ENCODE measurements at places on chromosomes 2 and 18. TPM values are rescaled to one million over a fixed set of nuclear protein-coding genes. Genes with fewer than 3 reads are reported as not detected.

The CFAP210 gene
- not detected for total RNA-seq

DNA sequence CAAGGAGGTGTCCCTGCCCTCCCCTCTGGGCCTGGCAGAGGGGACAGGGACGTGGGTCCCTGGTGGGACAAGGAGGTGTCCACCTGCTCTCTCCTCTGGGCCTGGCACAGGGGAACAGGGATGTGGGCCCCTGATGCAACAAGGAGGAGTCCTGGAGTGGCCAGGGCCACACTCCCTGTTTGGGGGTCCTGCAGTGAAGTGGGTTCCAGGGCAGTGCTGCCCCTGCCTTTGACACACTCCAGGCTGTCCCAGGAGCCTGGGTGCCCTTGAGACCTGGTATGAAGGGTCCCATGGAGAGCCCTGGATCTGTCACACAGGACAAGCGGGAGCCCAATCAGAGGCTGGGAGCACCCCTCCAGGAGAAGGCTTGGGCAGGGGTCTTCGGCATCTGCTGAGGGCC lies 75.8 kb upstream of the GPC1 start:
- H3K4me3 ChIP-seq, result no peak overlapping the region
- no peak overlapping the region for H3K27ac ChIP-seq
- no peaks in the 10 kb centered on the region for H3K27me3 ChIP-seq
- no peak for DNase-seq

GRCh38 chr2:1088192-1088860 lies 137.7 kb downstream of the SNTG2 start:
- no peak for DNase-seq
- H3K4me3 ChIP-seq, result no peak overlapping the region
- H3K36me3 ChIP-seq, result no peaks in the 10 kb centered on the region
- H3K27ac ChIP-seq, result no peak overlapping the region
- no peaks in the 10 kb centered on the region for H3K4me1 ChIP-seq
- H3K27me3 ChIP-seq, result no peaks in the 10 kb centered on the region

- H3K4me1 ChIP-seq, result peaks cover 5% of the 10 kb centered on the region
- H3K27me3 ChIP-seq, result peaks cover 39% of the 10 kb centered on the region
- no peaks in the 10 kb centered on the region for H3K36me3 ChIP-seq
- H3K27ac ChIP-seq, result no peak within 1 kb of the TSS
- no peak for DNase-seq
Measured at GRCh38 chr2:197784956-197785941, at the start of gene BOLL. TSS of gene BOLL (minus strand) at chr2:197785319. CDS start at chr2:197781850, 3,469 bp downstream.
